ENCODE measurements at places on chromosomes 1 and 21. TPM values are rescaled to one million over a fixed set of nuclear protein-coding genes. Genes with fewer than 3 reads are reported as not detected.

The HRNR gene
- total RNA-seq, result not detected

The GUCA2B gene
- not detected for total RNA-seq

GRCh38 chr1:49854741-49855140 is 169.0 kb downstream of the AGBL4 start:
- H3K4me3 ChIP-seq, result no peak overlapping the region
- H3K27ac ChIP-seq, result no peak overlapping the region
- H3K4me1 ChIP-seq, result no peaks in the 10 kb centered on the region
- no peaks in the 10 kb centered on the region for H3K36me3 ChIP-seq
- DNase-seq, result no peak

DNA sequence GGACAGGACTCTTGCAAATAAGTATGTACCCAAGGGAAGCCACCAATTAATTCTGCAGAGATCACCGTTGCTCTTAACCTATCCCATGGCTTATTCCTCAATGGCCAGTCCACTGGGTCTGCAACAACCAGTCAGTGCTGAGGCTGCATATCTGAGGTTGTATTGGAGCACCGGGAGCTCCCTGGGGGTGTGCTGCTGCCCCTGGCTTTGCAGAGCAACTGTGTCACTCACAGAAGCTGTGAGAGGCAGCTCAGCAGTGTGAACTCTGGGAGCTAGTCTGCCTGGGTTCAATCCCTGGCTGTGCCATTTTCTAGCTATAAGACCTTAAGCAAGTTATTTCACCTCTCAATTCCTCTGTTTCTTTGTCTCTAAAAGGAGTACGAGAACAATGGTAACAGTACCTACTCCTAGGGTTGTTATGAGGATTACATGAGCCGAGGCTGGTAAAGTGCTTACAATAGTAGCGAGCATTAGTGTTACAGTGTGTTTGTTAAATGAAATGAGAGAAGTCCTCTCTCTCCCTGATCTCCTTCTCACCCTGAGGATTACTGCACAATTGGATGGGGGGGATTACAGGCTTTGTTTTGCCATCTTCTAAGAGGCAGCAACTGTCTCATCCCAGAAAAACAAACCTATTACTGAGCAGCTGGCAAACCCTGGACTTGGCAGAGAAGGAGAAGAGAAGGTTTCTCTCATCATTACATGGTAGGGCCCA is 3.6 kb downstream of the RXRG start:
- H3K4me3 ChIP-seq, result no peak overlapping the region
- no peak for DNase-seq
- no peaks in the 10 kb centered on the region for H3K36me3 ChIP-seq
- peaks cover 3% of the 10 kb centered on the region for H3K4me1 ChIP-seq
